Left colon (tissue), 2 donors: ENCODE measurements at places on chromosomes 1 and 21. TPM values are rescaled to one million over a fixed set of nuclear protein-coding genes. Genes with fewer than 3 reads are reported as not detected.

SPRR2F gene
- not detected for total RNA-seq

GPR153 gene
- 27.0 TPM for total RNA-seq

DTL gene
- total RNA-seq = 4.1 TPM

LRRC71 gene
- not detected for total RNA-seq

S100A3 gene
- total RNA-seq = not detected

THEMIS2 gene
- 6.7 TPM for total RNA-seq

CELA2B gene
- not detected for total RNA-seq

FMO2 gene
- total RNA-seq = 0.76 TPM

RNPC3 gene
- total RNA-seq = 22.7 TPM

GBP7 gene
- not detected for total RNA-seq
